ENCODE measurements at places on chromosomes 16 and 17. TPM values are rescaled to one million over a fixed set of nuclear protein-coding genes. Genes with fewer than 3 reads are reported as not detected.

DNA sequence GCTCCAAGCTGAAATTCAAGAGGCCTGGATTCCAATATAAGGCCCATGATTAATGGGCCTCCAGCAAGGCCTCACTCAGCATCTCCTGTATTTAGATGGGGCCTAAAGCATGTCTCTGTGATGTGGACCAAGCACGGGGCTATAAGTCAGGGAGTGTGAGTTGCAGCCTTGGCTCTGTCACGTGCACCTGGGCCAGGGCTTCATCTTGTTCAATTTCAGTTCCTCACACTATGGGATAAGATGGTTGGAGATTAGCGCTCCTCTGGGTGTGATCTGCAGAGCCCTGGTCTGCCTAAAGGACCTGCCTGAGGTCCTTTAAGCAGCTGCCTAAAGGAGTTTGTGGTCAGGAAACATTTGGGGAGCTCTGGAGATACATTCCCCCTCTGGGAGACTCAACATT lies 25.2 kb downstream of the KLHL36 start:
- no peak for DNase-seq

DNA sequence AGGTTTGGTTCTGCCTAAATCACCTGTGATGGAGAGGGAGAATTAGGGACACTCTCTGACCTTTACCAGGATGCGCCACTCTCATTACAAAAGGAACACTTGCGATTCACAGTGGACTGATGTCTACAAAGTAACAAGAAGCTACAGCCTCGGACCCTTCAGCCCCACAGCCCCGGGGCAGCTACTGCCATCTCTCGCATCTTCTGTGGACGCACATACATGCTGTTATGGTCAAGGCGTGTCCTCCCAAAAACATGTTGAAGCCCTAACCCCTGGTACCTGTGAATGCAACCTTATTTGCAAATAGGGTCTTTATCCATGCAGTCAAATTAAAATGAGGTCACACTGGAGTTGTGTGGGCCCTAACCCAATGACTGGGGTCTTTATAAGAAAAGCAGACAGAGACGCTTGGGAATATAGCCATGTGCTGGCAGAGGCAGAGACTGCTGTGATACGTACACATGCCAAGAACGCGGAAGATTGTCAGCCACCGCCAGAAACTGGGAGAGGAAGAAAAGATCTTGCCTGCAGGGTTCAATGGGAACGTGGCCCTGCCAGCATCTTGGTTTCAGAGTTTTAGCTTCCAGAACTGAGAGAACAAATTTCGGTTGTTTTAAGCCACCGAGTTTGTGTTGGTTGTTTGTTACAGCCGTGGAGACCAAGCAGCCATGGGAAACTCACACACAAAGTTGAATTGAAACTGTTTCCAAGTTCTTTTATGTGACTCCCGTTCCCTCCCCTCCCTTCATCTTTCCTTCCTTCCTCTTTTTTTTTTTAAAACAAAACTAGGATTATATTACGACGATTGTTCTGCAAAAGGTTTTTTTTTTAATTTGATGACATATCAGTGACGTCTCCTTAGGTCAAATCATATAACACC lies 23.1 kb downstream of the ATP2C2 start:
- DNase-seq, result no peak

- DNase-seq, result peak; percentile 79
These were observed 209.7 kb downstream of the RBFOX3 start for GRCh38 chr17:79400989-79401703.

DNA sequence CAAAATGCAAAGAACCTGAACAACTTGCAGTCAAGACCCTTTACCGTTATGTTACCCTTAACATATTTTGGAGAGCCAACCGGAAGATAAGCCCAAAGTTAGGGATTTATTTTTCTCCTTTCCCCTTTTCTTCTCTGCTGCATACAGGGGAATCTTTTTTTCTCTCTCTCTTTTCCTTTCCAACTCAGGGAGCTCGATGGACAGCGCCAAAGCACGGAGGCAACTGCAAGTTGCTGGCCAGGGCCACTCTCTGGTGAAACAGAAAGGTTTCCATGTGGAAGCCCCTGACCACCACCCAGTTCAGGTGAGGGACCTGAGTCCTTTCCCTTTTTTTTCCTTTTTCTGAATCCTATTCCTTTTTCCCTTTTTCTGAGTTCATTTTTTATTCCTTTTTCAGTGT lies 98.8 kb upstream of the COX10 start:
- DNase-seq, result no peak

GRCh38 chr17:32323046-32323445 lies 18.9 kb downstream of the C17orf75 start:
- DNase-seq, result no peak

DNA sequence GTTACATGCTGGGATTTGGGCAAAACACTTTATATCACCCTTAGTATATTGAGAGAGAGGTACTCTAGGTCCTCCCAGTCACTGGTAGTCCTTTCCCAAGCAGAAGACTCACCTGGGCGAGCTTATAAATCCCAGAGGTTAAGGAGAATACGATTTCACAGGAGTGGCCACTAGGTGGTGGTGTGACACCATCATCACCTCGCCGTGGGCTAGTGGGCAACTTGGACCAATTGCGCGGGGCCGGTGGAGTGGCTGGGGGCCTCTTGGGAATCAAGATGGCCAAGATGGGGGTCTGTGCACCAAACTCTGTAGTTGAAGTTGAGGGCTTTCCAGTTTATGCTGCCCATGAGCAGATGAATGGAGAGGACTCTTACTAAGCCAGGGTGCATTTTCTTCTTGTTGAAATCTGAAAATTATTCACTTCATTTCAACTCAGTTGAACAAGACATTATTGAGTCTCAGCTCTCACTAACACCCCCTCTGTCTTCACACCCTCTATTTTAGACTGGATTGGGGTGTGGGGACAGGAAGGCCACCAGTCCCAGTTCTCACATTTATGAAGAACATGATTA lies 38.2 kb upstream of the PIRT start:
- DNase-seq, result peak; percentile 27

DNA sequence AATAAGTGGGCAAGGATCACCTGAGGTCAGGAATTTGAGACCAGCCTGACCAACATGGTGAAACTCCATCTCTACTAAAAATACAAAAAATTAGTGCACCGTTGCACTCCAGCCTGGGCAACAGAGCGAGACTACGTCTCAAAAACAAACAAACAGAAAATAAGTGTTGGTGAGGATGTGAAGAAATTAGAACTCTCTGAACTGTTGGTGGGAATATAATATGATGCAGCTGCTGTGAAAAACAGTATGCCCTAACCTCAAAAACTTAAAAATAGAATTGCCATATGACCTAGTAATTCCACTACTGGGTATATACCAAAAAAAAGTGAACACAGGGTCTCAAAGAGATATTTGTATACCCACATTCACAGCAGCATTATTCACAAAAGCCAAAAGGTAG lies 26.1 kb downstream of the GLG1 start:
- DNase-seq, result no peak

- DNase-seq, result no peak
These were observed 25.5 kb upstream of the MAP3K14 start for GRCh38 chr17:45342306-45342705.

DNA sequence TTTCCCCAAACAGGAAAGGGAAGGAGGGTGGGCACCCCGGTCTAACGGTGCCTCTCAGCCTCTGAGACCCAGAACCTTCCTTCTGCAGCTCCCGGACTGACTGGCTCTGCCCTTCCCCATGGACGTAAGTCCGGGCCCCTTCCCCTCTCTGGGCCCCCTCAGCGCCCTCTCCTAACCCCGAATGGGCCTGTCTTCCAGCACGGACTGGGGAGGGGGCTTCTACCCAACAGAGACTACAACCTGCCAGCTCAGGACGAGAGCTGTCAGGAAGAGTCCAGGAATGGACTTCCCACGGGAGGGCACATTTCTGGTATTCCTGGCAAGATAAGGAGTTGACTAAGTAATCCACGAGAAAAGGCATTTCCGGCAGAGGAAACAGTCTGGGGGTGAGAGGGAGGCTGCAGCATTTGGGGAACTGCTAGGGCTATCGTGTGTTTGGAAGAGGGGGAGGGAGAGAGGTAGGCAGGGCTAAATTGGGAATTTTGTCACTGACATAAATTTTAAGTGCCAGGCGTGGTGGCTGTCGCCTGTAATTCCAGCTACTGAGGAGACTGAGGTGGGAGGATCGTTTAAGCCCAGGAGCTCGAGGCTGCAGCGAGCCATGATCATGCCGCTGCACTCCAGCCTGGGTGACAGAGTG lies 12.1 kb upstream of the ALDOA start:
- no peak for DNase-seq

DNA sequence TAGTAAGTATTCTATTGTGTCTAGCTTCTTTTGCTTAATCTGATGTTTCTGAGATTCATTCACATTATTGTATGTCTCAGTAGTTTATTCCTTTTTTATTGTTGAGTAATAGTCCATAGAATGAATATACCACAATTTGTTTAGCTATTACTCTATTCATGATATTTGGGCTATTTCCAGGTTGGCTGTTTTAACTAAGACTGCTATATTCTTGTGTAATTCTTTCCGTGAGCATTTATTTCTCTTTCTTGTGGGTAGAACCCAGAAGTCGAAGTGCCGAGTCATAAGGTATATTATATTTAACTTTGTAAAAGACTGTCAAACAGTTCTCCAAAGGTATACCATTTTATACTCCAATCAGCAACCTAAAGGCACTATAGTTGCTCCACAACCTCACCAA lies 160.8 kb downstream of the ANKFN1 start:
- no peak for DNase-seq

- no peak for DNase-seq
These were observed 241.8 kb upstream of the CIBAR2 start for GRCh38 chr16:85353839-85354685.

The CFAP97D1 gene
- total RNA-seq, result not detected

The WNK4 gene
- 1.0 TPM for total RNA-seq

All from activated T-cell treated with anti-CD3 and anti-CD28 coated beads, Interleukin-2, amount 50 U/mL, for 72 hours (primary cell).